ENCODE measurements at places on chromosomes 16 and 17. TPM values are rescaled to one million over a fixed set of nuclear protein-coding genes. Genes with fewer than 3 reads are reported as not detected.
A peak's percentile ranks its signal among the peaks of the same experiment; 100 is the strongest.

DNA sequence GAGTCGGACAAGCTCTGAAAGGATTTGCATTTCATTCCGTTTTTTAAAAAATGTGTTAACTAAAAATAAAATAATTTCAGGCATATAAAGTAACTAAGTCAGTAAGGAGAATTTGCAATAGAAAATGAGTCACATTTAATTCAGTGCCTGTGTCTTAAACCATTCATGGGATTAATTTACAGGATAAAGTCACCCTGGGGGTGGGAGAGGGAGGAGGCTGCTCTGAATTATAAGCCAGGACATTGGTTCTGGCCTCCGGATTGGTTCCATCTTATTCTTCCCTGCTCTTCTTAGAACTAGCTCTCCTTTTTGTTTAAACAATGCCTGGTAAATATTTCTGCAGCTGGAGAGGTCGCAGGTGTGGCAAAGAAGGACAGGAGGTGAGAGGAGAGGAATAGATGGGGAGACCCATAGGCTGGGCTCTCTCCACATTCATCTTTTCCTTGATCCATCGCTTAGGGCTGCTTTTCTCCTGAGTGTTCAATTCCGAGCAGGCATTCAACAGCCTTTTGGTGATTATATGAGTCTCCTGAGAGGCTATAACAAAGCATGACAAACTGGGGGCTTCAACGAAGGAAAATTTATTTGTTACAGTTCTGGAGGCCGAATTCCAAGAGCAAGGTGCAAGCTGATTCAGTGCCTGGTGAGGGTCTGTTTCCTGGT is 319.2 kb downstream of the PHKB start:
- DNase-seq: no peak

GRCh38 chr17:54727624-54728023 is 173.0 kb upstream of the TOM1L1 start:
- DNase-seq: no peak

DNA sequence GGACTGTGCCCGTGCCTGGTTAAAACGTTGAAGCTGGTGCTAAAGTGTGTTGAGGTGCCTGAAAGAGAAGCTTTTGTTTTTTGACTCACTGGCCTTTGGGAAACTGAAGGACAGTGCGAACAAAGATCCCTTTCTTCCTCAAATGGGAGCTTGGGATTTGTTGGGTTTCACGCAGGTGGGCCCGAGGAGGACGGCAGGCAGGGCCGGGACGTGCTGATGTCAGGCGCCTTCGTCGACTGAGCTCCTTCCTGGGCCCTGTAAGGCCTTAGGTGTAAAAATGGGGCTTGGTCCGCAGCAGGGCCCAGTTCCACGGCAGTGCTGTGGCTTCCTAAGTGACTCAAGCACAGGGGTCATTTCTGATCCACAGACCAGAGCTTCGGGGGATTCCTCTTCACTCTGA is 106.9 kb downstream of the BANP start:
- no peak for DNase-seq

GRCh38 chr16:75402821-75403475 is 30.4 kb downstream of the CFDP1 start:
- DNase-seq: no peak

DNA sequence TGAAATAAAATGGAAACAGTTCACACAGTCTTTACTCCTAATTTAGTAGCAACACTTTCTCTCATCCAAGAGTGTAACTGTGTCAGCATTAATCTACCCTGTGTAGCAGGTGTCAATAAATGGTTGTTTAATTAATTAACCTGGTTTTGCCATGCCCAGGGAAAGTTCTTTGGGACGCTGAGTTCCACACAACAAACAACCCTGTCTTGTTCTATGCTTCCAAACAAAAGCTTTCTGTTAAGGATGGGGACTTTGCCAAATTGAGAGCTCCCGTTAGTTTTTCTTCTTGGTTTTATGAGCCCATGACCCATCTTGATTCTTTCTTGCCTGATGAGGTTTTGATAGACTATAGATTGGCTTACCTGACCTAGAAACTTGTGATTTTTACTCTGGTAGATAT is 530.1 kb downstream of the KCNJ2 start:
- DNase-seq: no peak

DNA sequence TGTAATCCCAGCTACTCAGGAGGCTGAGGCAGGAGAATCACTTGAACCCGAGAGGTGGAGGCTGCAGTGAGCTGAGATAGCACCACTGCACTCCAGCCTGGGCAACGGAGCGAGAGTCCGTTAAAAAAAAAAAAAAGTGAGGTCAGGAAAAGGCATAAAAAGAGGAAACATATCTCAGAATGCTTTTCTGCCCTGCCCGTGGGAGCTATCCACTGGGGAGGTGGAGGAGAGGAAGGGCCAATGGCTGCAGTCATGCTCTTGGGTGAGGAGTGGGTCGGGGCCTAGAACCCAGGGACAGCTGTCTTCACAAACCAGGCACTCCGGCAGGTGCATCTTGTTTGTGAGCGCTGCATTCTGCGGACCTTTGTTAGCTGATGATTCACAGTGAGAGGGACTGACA is 60.0 kb upstream of the CDC42EP4 start:
- no peak for DNase-seq

DNA sequence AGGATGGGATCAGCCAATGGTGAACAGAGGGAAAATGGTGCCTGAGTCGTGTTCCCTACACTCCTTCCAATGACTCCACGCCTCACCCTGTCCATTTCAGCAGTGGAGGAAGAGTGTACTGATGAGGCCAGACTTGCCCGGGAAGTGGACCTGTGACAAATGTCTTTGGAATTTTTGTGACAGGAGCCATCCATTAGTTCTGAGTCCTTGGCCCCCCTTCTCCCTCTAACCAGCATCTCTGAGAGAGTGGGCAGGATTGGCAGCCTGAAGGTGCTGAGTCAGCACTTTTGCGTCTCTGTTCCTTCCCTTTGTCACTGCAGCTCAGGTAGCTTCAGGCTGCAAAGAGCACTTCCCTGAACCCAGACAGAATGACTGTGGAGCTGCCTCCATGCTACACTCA is 30.8 kb downstream of the BEAN1 start:
- no peak for DNase-seq

GRCh38 chr17:64186171-64187092 is 56.5 kb upstream of the ERN1 start:
- no peak for DNase-seq

DNA sequence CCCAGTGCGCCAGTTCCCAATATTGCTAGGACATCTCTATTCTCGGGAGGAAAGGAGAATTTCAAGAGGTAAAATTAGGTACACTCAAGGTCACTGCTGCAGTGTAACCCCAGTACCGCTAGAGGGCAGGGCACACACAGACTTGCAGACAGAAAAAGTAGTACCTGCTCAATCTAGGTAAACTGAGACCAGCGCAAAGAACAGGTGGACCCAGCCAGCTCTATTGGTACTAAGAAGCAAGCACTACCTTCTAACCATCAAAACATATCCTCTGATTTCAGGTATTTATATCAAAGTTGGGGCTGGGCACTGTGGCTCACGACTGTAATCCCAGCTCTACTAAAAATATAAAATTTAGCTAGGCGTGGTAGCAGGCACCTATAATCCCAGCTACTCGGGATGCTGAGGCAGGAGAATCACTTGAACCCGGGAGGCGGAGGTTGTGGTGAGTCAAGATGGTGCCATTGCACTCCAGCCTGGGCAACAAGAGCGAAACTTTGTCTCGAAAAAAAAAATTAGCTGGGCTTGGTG is 3.6 kb upstream of the WDR81 start:
- peak; percentile 67 for DNase-seq

DNA sequence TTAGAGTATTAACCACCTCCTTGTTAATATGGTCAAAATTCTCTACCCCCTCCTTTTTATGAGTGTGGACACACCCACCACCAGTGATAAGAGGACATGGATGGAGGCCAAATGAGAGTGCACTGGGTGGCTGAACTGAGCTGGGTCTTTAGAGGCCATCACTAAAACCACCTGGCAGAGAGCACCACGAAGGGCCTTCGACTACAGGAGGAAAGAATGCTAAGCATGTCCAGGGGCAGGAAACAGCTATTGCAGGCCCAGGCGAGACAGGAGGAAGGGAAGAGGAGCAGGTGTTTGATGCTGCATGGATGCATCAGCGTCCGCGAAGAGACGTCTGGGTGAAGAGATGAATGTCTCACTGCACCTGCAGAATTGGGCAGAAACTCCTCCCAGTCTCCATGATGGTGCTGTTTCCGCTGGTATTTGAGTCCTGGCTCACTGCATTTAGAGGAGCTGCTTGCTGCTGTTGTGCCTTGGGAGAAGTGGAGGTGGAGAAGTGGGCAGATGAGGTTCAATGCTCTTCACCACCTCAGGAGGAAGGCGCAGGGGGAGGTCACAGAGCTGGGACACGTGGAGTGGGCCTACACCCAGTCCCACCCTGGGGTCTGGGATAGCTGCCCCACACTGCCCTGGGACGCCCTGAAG is 33.2 kb downstream of the SPHK1 start:
- DNase-seq: no peak

DNA sequence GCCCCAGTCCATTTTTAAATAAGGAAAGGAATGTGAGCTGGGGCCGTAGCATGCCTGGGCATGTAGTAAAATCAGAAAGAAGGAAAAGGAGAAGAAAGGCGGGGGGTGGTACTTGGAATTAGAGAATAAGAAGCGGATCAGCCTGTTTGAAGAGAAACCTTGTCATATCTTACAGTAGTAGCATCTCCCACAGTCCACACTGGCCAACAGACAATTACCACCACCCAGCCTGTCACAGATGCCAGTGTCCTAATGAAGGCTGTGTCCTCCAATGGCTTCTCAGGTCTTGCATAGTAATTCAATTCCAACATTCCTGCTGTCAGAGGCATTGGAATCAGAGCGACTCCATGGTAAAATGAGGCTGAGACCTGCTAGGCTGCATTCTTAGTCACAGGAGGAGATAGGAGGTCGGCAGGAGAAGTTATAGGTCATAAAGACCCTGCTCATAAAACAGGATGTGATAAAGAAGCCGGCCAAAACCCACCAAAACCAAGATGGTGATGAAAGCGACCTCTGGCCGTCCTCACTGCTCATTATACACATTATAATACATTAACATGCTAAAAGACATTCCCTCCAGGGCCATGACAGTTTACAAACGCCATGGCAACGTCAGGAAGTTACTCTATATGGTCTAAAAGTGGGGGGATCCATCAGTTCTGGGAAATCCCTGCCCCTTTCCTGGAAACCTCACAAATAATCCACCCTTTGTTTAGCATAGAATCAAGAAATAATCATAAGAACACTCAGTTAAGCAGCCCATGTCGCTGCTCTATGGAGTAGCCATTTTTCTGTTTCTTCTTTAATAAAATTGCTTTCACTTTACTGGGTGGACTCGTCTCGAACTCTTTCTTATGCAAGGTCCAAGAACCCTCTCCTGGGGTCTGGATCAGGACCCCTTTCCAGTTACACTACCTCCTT is 9.6 kb upstream of the AKAP10 start:
- DNase-seq: no peak

DNA sequence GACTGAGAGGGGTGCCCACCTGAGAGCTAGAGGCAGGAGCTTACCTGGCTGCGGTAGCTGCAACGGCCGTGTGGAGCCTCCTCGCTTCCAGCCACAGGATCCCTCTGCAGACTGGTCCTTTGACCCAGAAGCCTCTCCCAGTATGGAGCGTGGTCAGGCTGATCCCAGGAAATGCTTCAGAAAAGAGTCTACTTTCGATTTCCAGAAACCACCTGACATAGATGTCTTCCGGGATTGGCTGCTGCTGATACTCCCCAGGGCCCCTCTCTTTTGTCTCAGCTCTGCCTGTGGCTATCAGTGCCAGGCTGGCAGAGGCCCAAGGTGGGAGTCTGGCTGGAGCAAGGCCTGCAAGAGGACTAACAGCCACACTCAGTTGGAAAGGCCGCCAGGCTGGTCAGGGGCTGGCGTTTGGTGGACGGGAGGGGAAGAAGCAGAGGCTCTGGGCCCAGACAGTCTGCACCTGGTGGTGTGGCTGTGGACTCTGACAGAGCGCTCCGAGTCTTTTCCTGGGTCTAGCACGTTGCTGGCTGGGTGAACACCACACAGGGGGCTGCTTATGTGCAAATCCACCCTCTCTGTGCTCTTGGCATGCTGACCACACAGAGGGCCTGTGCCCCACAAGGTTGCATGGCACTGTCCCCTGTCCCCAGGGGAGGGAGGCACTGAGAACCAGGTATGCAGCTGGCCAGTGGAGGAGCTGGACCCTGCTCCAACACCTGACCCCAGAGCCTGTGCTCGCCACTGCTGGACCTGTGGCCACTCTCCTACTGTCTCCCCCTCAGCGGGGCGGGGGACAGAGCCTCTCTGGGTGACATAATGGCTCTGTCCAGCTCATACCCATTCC is at the start of gene LGALS3BP:
TSS of gene LGALS3BP (minus strand) at position 144 of the 844 bp plus-strand sequence. CDS start 2,732 bp downstream, outside the sequence.
- peak; percentile 81 for DNase-seq

GRCh38 chr16:7482032-7482431 is 149.4 kb downstream of the RBFOX1 start:
- DNase-seq: no peak

DNA sequence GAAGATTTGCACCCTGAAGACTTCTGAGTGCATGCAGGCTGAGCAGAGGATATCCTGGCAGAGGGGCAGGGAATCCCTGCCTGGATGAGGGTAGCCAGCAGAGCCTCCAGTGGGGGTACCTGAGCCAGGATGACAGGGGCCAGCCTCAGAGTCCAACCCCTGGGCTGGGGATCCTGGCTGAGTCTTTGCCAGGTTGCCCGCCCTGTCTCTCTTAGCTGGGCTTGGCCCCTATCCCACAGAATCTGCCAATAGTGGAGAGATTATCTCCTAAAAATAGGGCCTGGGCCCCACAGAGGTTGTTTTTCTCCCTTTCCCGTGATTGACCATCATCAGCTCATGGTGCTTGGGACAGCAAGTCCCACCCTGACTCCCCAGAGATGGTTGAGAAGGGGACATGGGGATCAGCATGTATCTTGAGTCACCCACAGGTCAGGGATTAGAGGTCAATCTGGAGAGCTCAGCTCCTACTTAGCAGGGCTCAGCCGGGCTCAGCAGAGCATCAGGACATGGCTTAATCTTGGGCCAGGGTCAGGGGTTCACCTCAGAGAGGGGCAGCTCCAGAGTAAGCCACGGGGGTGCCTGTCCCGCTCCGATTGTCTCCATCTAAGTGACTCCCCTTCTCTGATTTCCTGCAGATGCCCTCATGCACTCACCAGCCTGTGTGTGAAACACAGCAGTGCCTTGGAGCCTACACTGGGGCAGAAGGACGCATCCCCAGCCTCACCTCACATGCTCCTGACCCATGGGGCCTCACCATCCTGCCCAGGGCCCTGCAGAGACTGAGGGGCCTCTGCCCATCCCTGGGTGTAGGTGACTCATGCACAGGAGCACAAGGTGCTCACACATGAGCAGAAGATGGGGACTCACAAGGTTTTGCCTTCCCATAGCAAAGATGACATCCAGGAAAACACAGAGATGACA is 11.5 kb downstream of the CDH16 start:
- DNase-seq: peak; percentile 39

GRCh38 chr16:16988963-16989362 is 481.8 kb downstream of the XYLT1 start:
- DNase-seq: no peak

GRCh38 chr16:57992084-57992483 is 8.4 kb downstream of the ZNF319 start:
- no peak for DNase-seq

- peak; percentile 76 for DNase-seq
These were observed 46.5 kb upstream of the CPNE2 start for GRCh38 chr16:57045694-57046381.

- DNase-seq: no peak
These were observed 11.3 kb downstream of the ERAL1 start for GRCh38 chr17:28865946-28866752.

- no peak for DNase-seq
These were observed 2.0 kb downstream of the RHBDF2 start for GRCh38 chr17:76499267-76499667.

CTRB2 gene
- not detected for total RNA-seq

GAS2L2 gene
- 1.1 TPM for total RNA-seq

DEXI gene
- 68.5 TPM for total RNA-seq

NQO1 gene
- 50.6 TPM for total RNA-seq

TTLL6 gene
- not detected for total RNA-seq

LYRM9 gene
- total RNA-seq: 5.7 TPM
